Mammary epithelial cell (primary cell): ENCODE measurements at places on chromosomes 2 and 18. TPM values are rescaled to one million over a fixed set of nuclear protein-coding genes. Genes with fewer than 3 reads are reported as not detected.

GRCh38 chr2:173395567-173396351 is 41.1 kb downstream of the CDCA7 start:
- DNase-seq = no peak

The TMEM17 gene
- total RNA-seq = 3.0 TPM

The PLEKHM3 gene
- 15.0 TPM for total RNA-seq

- no peak for DNase-seq
These were observed 22.9 kb downstream of the INO80C start for GRCh38 chr18:35474884-35475283.

- no peak for DNase-seq
These were observed 1.0 kb upstream of the PMAIP1 start for GRCh38 chr18:59898609-59899297.

DNA sequence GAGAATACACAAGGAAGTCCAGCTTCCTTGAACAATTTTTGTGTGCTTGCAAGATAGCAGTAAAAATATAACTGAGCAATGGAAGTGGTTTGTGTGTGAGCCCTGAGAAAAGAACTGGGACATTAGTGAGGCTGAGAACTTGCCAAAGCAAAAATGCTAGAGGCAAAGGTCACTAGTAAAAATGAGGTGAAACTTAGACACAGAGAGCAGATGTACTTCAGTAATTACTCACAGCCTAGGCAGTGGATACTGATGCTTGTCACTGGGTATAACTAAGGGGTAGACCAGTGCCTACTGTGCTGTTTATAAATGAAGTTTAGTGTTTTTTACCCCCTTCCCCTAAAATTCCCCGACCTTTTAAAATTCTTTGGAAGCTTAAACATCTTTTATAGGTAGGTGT is 450.1 kb downstream of the LPIN1 start:
- DNase-seq = no peak

GRCh38 chr18:63477968-63478367 is 1.2 kb downstream of the SERPINB5 start:
- peak; percentile 60 for DNase-seq

The ALPI gene
- not detected in 2 replicates for total RNA-seq

The SLC5A7 gene
- not detected in 2 replicates for total RNA-seq

DNA sequence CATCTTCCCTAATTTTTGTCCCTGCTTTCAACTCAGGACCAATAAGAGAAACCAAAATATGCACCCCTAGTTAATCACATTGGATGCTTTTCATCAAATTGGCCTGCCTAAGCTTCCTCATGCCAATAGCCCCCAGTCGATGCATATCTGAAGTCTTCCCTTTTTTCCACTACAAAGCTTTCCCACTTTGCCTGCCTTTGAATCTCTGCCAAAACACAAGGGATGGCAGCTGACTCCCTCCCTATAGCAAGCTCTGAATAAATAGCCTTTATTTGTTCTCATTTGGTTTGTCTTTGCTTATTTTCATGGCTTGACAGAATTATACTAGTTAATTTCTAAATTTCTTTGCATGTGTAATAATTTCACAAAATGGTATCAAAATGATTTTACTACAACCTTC is 621.2 kb downstream of the MBD2 start:
- no peak for DNase-seq

DNA sequence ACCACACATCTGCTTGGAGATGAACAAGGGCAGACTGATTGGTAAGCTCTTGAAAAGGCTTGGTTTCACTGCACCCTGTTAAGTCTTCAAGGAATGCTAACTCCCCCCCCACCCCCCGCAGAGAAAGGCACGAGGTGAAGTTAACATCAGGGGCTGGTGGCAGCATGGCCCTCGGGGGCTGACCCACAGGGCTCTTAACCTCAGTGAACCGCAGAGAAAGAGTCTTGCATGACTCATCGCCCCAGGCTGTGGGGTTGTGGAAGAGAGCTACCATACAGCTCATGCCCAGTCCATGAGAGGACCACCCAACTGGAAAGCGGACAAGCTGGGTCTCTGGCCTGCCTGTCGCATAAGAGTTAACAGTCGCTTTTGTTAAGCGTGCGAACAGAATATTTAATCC is 10.6 kb upstream of the CEP68 start:
- no peak for DNase-seq

DNA sequence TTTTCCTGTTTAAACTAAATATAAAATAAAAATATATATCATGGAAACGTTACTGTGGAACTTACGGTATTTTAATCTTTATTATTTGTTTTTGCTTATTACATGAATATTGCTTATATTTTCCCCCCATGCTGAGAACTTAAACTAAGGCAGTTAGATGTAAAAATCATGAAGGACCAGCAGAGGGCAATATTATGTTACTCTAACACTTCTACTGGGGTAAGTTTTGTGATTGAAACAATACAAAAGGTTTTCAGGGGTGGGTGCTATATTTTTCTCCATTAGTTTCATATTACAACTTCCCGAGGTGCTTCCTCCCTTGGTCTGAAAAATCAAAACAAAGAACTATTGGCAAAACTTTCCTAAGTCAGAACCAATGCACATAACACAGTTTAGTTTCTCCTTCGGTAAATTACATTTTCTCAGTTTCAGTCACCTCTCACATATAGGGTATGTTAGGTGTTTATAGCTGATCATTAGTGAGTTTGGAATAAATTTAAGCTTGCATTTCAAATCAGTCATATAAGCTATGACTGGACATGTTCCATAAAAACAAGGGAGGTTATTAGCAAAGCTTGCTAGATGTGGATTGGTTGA is 54.8 kb downstream of the ZNF407 start:
- DNase-seq = peak; percentile 19

- DNase-seq = no peak
These were observed 16.2 kb downstream of the ATOH8 start for GRCh38 chr2:85769983-85770362.
